ENCODE measurements at places on chromosomes 7 and 10.

- no peak for DNase-seq
Observed at GRCh38 chr10:43108951-43109350, 29.3 kb upstream of the CSGALNACT2 start.

DNA sequence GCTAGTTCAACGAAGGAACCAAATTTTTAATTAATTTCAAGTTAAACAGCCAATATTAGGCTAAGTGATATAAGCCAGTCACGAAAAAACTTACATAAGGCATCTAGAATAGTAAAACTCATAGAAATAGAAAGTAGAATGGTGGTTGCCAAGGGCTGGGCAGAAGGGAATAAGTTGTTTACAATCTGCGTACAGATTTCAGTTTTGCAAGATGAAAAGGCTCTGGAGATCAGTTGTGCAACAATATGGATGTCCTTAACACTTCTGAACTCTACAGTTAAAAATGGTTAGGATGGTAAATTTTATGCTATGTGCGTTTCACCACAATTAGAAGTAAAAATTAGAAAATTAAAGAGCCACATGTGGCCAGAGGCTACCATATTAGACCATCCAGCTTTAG is 13.3 kb downstream of the SCRN1 start:
- no peak for DNase-seq

- DNase-seq = no peak
Observed at GRCh38 chr10:128257428-128257827, 131.2 kb upstream of the MKI67 start.

DNA sequence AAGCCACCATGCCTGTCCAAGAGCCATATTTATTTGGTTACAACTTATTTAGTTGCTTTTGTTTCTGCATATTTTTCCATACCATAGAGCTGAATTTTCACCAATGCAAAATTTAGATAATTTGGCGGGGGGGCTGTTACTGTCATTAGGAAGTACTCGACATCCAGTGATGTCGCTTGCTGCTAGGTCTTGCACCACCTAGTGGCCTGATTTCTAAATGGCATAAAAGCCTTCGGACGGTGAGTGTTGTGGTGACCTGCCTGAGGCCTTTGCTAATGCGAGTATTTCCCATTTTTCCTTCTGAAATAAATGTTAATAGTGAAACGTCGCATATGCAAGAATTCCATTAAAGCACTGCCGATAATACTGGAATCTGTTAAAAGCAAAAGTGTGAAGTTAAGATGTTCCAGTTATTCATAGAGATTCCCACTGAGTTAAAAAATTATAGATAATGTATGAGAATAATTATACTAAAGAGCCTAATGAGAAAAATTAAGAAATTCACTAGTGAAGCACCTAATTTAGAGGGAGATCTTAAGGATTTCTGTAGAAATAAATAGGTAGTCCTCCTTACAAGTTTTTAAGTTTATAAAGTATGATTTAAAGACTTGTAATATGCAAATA is 86.1 kb upstream of the DNAJB6 start:
- DNase-seq = peak; percentile 67

DNA sequence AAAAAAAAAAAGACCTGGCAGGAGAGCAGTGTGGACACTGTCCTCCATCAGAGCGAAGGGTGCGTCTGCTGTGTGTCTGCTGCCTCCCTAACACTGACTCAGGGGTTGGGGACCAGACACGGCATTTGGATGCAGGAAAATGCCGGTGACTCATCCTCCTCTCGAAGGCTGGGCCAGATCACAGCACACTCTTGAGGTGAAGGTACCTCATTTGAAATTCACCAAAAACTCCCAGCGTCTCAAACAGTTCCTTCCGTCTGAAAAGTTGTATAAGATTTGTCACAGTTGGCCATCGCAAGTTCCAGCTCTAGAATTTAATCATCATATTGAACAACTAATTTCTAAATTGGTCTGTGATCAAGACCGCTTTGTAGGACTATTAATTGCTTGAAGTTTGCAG is 118.1 kb upstream of the LYZL2 start:
- no peak for DNase-seq

- DNase-seq = no peak
Observed at GRCh38 chr7:999941-1000935, 17.3 kb downstream of the CYP2W1 start.

- peak; percentile 53 for DNase-seq
Observed at GRCh38 chr7:24722386-24723177, 34.7 kb downstream of the GSDME start.

DNA sequence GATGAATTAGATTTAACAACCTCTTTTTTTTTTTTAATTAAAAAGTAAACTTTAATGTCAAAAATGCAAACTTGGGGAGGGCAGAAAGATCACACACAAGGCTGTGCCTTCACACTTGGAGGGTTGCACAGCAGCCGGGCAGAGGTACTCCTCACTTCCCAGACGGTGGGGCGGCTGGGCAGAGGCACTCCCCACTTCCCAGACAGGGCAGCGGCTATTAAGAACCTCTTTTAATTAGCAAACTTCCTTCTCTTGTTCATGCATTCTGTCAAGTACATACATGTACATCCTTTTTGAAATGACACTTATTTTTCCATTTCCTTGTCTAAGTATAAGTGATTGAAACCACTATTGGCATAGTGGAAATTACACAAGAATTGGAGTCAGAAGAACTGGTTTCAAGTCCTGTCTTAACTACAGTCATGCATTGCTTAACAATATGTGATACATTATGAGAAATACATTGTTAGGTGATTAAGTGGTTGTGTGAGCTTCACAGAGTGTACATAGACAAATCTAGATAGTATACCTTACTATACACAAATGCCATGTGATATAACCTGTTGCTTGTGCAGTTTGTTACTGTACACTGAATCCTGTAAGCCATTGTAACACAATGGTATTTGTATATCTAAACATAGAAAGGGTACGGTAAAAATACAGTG is 26.5 kb downstream of the BTRC start:
- no peak for DNase-seq

- DNase-seq = no peak
Observed at GRCh38 chr10:17912754-17913153, 39.0 kb upstream of the SLC39A12 start.

- no peak for DNase-seq
Observed at GRCh38 chr10:6721480-6721879, 141.4 kb upstream of the PRKCQ start.

DNA sequence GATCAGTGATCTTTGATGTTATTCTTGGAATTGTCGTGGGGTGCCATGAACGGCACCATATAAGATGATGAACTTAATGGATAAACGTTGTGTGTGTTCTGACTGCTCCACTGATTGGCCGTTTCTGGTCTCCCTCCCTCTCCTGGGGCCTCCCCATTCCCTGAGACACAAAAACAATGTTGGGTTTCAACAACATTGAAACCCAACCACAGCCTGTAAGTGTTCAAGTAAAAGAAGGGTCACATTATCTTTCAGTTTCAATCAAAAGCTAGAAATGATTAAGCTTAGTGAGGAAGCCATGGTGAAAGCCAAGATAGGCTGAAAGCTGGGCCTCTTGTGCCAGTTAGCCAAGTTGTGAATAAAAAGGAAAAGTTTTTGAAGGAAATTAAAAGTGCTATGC is 19.5 kb downstream of the EN2 start:
- no peak for DNase-seq

DNA sequence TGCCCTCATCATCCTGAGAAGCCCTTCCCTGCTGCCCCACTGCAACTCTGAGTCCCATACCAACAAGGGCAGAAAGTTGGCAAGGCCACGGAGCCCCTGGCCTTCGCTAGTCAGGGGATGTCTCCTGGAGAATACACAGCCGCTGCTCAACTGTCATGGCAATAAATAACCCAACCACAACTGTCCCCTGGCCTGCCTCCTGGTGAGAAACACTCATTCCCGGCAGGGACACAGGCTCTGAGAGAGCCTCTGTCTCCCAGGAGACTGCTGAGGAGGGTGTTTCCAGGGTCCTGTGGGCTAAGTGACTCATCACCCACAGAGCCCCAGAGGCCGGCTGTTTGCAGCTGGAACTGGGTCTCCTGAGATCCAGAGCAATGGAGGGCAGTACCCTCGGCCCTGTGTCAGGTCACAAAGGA is 354.1 kb downstream of the TNS3 start:
- DNase-seq = peak; percentile 21

GRCh38 chr7:6576024-6576866 is 1.0 kb upstream of the ZDHHC4 start:
- DNase-seq = peak; percentile 33

DNA sequence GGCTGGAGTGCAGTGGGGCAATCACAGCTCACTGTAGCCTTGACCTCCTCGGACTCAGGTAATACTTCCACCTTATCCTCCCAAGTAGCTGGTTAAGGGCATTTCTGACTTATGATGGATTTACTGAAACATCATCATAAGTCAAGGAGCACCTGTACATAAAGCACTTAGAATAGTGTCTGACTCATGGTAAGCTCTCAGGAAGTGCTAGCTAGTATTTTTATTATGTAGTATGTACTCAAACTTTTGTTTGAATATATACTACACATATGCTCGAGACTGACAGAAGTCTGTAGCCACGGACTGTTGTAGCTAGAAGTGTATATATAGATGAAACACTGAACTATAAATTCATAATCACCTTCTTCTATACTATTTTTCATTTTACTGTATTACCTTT is 107.5 kb upstream of the DNAJB12 start:
- DNase-seq = no peak

DNA sequence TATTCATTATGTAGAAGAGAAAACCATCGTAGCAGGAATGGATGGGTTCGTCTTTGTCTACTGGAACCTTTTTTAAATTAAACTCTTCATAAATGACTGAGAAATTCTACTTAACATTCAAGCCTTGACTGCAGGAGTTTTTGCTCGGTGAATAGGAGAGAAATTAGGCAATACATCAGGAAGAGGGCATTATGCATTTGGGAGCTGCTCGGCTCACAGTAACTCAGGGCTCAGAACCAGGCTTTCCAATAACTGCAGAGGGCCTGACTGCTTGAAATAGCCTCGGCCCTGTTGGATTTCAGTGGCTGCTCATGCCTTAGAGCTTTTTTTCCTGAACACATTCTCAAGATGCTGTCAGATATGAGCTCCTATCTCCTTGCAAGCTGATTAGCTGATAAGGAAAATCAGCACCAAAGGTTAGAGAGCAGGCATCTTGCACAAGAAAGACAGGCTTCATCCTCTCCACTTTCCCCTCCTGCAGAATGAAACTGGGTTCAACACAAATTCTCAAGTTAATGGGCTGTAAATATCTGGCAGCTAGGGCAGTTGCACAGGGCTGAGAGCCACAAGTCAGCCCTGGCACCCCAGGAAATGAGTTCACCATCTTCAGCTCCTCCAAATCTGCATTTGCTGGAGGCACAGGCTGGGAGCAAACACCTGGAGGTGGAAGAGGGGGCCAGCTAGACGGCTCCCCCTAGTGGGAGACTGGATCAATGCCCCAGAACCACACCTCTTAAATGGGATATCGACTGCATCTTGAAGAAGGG is 24.3 kb downstream of the TECTB start:
- DNase-seq = peak; percentile 77

DNA sequence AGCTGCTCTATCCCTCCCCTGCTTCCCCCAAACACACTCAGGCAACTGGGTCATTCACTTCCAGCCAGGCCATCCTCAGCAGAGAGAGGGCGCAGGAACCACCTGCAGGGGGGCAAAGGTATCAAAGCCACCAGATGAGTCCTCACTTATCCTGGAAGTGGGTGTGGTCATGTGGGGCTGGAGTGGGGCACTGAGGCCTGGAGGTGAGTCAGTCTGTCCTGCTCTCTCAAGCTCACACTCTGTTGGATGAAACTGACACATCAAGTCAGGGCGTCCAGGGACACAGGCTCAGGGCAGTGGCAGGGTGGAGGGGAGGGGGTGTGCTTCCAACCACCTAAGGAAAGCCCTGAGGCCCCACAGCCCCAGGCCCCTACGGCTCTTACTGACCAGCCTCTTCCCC is 8.0 kb upstream of the ELFN1 start:
- DNase-seq = no peak

- no peak for DNase-seq
Observed at GRCh38 chr10:20713420-20713819, 183.7 kb downstream of the NEBL start.

DNA sequence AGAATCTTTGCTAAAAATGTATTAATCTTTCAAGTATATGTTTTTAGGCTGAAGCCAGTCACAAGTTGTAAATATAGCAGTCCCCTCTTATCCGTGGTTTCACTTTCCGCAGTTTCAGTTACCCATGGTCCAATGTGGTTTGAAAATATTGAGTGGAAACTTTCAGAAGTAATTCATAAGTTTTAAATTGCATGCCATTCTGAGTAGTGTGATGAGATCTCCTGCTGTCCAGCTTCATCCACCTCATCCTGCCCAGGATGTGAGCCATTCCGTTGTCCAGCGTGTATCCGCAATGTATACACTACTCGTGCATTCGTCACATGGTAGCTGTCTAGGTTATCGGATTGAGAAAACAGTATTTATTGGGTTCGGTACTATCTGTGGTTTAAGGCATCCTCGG is 12.2 kb downstream of the PDCD4 start:
- DNase-seq = no peak

DNA sequence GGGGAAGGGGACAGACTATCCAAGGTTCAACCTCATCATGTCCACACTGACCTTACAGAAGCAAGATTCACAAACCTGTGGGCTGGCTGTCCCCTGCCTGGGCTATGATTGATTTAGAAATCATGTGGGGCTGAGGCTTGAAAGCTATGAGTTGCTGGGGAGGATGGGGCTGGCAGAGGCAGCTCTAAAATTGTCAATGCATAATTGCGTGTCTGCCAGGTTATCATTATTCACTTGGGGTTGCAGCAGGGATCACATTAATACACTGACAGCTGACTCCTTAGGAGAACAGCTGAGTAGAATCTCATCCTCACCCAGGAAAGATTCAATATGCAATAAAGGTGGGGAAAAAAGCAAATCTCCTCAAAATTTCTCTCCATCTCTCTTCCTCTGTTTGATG is 866.3 kb downstream of the CCSER2 start:
- no peak for DNase-seq

DNA sequence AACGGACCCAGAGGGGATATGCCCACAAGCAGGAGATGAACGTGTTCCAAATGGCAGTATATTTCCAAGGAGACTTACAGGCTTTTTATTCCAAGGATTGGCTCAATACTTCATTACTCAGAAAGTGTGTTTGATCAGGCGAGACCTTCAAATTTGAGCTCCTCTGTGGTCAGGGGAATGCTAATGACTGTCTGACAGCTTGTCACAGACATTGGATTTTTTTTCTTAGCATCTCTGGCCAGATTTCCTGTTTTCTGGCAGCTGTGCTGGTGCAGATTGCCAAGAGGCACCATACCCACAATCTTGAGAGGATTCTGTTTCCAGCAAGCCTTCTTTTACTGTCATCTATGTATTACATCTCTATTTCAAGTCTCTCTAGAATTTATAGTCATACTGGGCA is 93.8 kb downstream of the C1GALT1 start:
- no peak for DNase-seq

GRCh38 chr10:59838085-59838789 is 68.1 kb downstream of the CCDC6 start:
- DNase-seq = no peak

DNA sequence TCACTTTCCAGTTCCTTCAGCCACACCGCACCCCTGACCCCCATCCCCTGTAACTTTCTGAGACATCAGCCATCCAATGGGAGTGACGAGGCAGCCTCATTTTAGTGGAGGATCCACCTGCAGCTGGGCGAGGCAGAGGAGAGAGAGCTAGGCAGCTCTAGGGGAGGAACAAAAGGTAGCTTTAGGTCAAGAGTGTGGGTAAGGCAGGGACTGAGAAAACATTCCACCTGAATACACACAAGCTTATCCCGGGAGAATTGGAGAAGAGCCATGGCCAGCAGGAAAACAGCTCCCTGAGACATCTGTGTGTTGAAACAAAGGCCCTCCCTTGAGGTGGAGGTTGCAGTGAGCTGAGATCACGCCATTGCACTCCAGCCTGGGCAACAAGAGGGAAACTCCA is 6.7 kb upstream of the KLRG2 start:
- no peak for DNase-seq
